Neural progenitor cell (in vitro differentiated cells): ENCODE measurements at places on chromosomes 3 and 15.
A peak's percentile ranks its signal among the peaks of the same experiment; 100 is the strongest.

DNA sequence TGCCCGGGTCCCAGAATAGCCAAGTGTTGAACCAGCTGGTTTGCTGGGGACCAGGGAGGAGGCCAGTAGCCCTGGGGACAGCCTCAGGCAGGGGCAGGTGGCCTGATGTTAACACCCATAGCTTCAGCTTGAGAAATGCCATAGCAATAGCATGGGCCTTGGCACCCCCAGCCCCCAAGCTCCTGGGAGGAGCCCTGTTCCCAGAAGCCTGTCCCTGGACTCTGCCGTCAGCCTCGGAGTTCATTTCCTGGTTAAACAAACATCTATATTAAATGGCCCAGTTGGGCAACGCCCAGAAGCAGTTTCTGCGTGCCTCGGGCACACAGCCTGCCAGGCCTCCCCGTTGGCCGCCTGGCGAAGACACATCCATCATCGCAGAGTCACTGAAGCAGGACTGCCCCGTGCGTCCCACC is 58.2 kb downstream of the FGD5 start:
- DNase-seq: no peak

DNA sequence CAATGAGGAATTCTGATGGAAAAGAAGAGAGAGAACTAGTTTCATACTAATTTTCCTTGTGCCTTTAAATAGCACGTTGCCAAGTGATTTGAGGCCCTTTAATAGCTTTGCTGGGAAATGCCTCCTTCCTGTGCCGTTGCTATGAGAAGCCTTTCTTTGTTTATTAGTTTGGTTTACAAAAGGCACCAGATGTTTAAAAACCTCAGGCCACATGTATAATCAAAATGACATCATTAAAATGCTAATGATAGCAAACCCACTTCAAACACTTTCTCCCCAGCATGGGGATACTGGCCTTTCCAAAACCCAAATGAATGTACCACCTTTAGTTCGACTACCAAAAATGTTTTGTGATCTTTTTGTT is 50.0 kb upstream of the TBC1D23 start:
- DNase-seq: no peak

- no peak for DNase-seq
Measured at GRCh38 chr3:72558001-72558400, 290.2 kb downstream of the SHQ1 start.

DNA sequence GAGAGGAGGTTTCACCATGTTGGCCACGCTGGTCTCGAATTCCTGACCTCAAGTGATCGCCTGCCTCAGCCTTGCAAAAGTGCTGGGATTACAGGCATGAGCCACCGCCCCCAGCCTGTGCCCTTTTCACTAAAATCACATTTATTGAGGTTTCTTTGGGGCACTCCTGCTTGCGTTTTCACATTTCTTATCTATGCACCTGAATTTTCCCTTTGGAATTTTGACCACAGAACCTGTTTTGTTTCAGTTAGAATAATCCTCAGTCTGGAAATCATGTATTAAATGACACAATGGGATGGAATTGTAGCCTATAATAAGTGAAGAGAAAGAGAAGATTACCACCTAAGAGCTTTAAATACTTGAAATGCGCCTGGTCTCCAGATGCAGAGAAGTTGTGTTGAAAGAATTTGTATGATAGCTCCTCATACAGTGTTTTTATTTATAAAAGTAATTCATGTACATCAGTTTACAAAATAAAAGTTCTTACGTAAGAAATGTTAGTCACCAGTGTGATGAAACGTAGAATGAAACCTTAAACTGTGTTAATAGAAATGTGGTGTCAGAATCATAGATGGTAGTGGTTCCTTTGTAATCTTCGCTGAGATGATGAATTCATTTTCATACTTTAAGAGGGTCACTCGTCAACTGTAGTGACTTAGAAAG is 107.0 kb downstream of the TCF12 start:
- DNase-seq: peak; percentile 11

GRCh38 chr3:100554373-100554676 is 55.1 kb upstream of the ADGRG7 start:
- no peak for DNase-seq

- DNase-seq: peak; percentile 80
Measured at GRCh38 chr3:61531528-61531927, 29.8 kb upstream of the PTPRG start.

GRCh38 chr15:62306851-62307504 is 141.9 kb upstream of the C2CD4B start:
- DNase-seq: peak; percentile 91

GRCh38 chr3:29167180-29167579 is 113.7 kb upstream of the RBMS3 start:
- DNase-seq: no peak

- DNase-seq: peak; percentile 7
Measured at GRCh38 chr15:38558372-38559059, 6.1 kb downstream of the RASGRP1 start.

- no peak for DNase-seq
Measured at GRCh38 chr3:102521246-102521645, 86.4 kb downstream of the ZPLD1 start.

- DNase-seq: no peak
Measured at GRCh38 chr15:58545307-58546065, 113.7 kb downstream of the LIPC start.

GRCh38 chr3:16788440-16789056 is 96.2 kb upstream of the PLCL2 start:
- DNase-seq: no peak

GRCh38 chr15:38517312-38517975 is 47.2 kb downstream of the RASGRP1 start:
- no peak for DNase-seq

GRCh38 chr3:52537726-52538421 is 1.5 kb downstream of the UQCC5 start:
- no peak for DNase-seq

GRCh38 chr3:150184426-150185071 is 213.9 kb upstream of the PFN2 start:
- DNase-seq: no peak

GRCh38 chr15:33857726-33858125 is 110.6 kb upstream of the CHRM5 start:
- DNase-seq: no peak

GRCh38 chr3:122314228-122314876 is 10.7 kb upstream of the CSTA start:
- no peak for DNase-seq

DNA sequence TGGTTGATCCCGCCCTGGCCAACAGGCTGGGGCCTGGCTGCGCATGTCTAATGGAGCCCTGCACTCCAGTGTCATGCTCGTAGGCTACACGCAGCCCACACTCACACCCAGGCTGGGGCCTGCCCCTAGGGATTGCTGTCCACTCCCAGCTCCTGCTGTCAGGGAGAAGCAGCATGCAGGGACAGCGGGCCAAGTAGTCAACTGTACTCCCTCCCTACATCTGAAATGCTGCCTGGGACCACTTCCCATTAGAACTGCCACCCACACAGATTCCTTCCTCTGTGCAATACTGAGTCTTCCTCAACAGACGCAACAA is 16.1 kb downstream of the ALS2CL start:
- DNase-seq: no peak

- peak; percentile 54 for DNase-seq
Measured at GRCh38 chr3:53495520-53496391, 1.3 kb downstream of the CACNA1D start.

DNA sequence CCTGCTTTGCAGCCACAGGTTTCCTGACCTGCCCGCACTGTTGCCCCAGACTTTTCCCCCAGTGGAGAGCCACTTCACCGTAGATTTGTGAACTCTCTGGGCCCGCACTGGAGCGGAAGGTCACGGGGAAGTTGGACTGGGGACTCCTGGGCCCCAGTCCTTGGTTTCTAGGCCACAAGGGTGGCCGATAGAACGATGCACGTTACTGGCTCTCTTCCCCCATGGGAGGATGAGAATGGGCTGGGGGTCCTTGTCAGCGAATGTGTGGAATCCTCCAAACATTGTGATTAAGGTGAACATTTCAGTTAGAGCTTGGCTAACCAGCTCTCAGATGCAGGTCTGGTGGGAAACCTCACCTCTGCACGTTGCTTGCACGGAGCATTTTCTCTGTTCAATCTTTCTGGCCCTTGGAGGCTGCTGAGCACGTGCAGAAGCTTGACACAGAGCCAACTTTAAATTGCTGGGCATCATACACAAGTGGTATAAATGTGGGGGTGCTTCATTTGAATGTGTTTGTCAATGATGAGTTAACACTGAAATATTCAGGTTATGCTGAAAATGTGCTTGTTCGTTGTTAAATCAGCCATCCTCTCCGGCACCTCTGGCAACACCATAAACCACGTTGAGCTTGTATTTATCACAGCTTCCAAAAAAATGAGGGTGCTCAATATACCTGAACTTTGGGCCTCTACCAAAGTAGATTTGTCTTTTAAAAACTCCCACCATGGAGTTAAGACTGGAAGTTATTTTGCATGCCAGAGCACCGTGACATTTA is 976 bp downstream of the DIS3L start:
- peak; percentile 16 for DNase-seq

- DNase-seq: peak; percentile 36
Measured at GRCh38 chr3:4505688-4506558, 12.8 kb downstream of the ITPR1 start.

GRCh38 chr15:50210462-50211157 is 28.6 kb downstream of the SLC27A2 start:
- peak; percentile 8 for DNase-seq

GRCh38 chr3:53534676-53535400 is 40.4 kb downstream of the CACNA1D start:
- peak; percentile 40 for DNase-seq

GRCh38 chr15:53976844-53977392 is 1.3 kb upstream of the UNC13C start:
- DNase-seq: peak; percentile 28

GRCh38 chr3:22351806-22352205 is 600.8 kb upstream of the ZNF385D start:
- DNase-seq: no peak

DNA sequence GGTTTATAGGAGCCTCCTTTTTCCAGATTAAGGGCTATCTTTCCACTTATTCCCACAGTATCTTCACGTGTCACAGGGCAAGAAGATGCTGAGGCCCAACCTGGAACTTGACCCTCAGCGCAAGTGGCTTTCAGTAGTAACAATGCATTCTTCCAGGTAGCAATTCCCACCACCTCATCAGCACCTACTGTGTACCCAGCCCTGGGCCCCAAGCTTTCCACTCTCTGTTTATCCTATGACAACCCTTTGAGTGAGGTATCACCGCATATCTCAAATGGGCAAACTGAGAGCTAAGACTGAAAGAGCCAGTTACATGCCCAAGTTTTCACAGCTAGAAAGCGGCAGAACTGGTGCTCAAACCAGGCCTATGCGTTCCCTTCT is 88.2 kb downstream of the CPN2 start:
- DNase-seq: no peak

GRCh38 chr3:147298511-147298982 is 107.8 kb downstream of the ZIC4 start:
- no peak for DNase-seq

DNA sequence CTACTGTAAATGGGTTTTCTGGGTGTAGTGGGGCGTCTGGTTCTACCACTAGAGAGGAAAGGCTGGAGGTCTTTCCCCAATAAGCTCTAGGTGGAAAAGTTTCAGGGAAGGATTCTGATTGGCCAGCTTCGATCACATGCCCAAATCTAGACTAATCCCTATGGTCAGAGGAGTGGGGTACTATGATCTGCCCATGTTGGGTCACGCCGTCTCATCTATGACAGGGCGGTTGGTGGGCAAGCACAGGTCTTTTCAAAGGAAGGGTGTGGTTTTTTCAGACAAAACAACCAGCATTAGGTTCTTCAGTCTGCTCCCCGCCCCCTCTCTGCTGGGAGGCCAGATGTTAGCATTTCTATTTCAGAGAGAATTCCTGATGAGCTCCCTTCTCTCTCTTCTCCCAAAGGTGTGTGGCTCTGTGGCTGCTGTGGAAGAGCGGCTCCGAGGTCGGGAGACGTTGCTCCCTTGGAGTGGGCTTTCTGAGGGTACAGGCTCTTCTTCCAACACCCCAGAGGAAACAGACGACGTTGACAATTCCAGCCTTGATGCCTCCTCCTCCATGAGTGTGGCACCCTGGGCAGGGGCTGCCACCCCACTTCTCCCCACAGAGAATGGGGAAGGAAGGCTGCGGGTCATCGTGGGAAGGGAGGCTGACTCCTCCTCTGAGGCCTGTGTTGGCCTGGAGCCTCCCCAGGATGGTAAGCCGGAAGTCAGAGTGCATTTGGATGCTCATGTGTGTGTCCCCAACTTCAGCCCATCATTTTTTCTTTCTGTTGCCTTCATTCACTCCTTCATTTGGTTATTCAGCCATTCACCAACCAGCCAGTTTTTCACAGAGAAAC is 9.7 kb upstream of the TATDN2 start:
- no peak for DNase-seq

- no peak for DNase-seq
Measured at GRCh38 chr3:63370094-63370493, 92.0 kb downstream of the SYNPR start.

DNA sequence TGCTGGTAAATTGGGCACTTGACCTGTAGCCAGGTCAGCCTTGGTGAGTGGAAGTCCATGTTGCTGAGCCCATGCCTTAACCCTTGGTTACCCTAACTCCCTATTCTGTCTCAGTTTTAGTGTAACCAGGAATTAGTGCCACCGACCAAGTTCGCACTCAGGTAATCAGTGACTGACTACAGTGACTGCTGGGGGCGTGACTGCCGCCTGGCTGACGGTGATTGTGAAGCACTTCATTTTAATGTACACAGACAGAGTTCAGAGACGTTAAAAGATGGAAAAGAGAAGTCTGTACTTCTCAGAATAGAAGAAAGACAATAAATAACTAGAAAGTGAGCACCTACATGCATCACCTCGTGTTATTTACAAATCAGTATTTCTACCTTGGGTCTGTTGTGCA is 17.3 kb downstream of the CFAP161 start:
- no peak for DNase-seq

DNA sequence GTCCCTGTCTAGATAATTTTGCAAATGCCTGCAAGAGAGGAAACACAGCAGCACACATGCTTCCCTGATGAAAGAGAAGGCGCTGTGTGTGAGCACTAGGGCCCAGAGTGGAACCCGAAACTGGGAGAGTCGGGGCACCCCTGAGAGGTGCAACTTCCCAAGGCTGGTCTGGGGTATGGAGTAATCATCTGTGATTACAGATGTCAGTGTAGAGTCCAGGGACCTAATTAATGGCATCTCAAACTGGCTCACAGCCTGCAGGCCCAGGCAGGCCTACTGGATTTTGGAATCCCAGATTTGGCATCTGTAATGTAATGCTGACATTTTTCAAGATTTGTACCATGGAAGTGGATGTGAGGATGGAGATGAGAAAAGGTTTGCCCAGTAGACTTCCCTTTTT is 29.4 kb downstream of the PGPEP1L start:
- no peak for DNase-seq

DNA sequence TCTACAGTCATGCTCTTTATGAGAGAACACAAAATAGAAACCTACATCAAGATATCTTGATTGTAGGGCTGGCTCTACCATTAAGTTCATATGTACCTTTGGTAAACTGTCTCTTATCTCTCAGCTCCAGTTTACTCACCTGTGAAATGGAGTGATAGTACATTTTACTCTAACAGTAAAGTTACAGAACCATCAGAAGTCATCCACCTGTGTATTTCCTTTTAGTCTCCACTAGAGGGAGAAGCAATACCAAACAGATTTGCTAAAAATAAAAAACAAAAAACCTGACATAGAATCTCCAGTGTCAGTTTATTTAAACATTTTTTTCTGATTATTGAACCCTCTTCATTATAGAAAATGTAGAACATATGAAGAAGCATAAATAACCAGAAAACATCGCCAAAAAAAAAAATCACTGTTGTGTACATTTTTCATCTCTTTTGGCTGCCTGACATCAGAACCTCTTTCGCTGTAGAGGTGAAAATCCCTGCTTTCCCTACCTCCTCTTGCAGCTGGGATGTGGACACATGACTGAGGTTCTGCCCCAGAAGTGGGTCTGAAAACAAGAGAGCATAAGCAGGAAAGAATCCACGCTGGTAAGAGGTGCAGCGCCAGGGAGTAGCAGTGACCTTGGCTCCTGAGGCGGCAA is 48.7 kb upstream of the WDR72 start:
- DNase-seq: peak; percentile 1
